ENCODE measurements at places on chromosomes 3 and 15. TPM values are rescaled to one million over a fixed set of nuclear protein-coding genes. Genes with fewer than 3 reads are reported as not detected.

IL12A gene
- 1.2 TPM for total RNA-seq

LARP6 gene
- 49.0 TPM for total RNA-seq

GOLGA8O gene
- total RNA-seq: 0.56 TPM

SSUH2 gene
- not detected for total RNA-seq

BRPF1 gene
- total RNA-seq: 19.0 TPM

NR2E3 gene
- total RNA-seq: 0.38 TPM
